Right atrium auricular region (tissue), 2 donors: ENCODE measurements at places on chromosomes 5 and 9. TPM values are rescaled to one million over a fixed set of nuclear protein-coding genes. Genes with fewer than 3 reads are reported as not detected.

The CCDC171 gene
- 1.4 TPM for total RNA-seq

The HACD4 gene
- total RNA-seq = 0.82 TPM

- DNase-seq = no peak
Observed at GRCh38 chr5:68533051-68533450, 317.5 kb downstream of the PIK3R1 start.

The NELFB gene
- total RNA-seq = 38.0 TPM

The GLRA1 gene
- total RNA-seq = not detected
